Mesenteric fat pad (tissue), 1 donor: ENCODE measurements at places on chromosomes 6 and 20. TPM values are rescaled to one million over a fixed set of nuclear protein-coding genes. Genes with fewer than 3 reads are reported as not detected.

The PKIB gene
- 1.00 TPM for total RNA-seq

The PROKR2 gene
- total RNA-seq, result not detected

The STX11 gene
- total RNA-seq, result 32.7 TPM

The AIG1 gene
- 46.4 TPM for total RNA-seq

The IMPG1 gene
- not detected for total RNA-seq

The DCDC2 gene
- not detected for total RNA-seq

DNA sequence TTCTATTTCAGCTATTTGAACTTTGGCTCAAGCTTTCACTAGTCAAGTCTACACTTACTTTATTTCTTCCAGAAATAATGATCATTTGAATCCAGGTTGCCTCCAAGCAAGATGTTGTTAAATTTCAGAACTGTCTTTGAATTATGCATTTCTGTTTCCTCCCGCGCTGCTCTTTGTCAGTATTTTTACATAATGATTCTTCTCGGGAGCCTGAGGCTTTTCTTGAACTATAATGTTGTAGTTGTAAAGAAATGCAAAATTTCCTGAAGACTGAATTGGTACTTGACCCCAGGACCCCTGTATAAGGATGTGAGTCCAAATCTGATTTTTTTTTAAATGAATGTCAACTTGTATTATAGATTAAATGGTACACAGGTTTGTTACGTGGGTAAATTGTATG lies 80.4 kb downstream of the ARMC2 start:
- DNase-seq, result no peak

GRCh38 chr20:1766731-1767130 lies 109.2 kb upstream of the SIRPG start:
- no peak for DNase-seq

DNA sequence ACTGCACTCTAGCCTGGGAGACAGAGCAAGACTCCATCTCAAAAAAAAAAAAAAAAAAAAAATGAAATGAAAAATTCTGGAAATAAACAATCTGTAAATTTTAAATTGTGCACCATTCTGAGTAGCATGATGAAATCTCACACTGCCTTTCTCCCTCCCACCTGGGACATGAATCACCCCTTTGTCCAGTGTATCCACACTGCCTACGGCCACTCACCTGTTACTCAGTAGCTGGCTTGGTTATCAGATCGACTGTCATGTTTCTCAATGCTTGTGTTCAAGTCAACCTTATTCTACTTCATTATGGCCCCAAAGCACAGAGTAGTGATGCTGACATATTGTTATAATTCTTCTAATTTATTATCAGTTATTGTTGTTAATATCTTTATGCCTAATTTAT lies 58.7 kb upstream of the MTHFD1L start:
- DNase-seq, result no peak

The TPBG gene
- 15.0 TPM for total RNA-seq

DNA sequence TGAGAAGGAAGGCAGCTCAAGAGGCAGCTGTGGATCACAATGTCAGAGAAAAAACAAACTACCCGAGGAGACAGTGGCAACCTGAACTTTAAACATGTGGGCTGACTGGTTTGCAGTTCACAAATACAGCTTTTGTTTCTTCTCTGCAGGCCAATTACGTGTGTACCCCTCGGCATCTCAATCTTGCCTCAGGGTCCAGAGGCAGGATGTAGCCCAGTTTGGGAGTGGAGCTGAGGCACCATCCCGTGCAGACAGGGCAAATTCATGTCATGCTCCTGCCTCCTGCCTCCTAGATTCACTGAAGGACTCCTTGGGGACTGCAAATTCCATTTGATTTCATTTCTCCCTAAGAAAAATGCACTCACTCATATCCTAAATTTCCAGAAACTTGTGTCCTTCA lies 94.2 kb upstream of the KCNK16 start:
- no peak for DNase-seq

The MC3R gene
- not detected for total RNA-seq

The FAM217A gene
- total RNA-seq, result not detected

- DNase-seq, result no peak
Measured at GRCh38 chr20:19662637-19662995, 95.4 kb upstream of the RIN2 start.

GRCh38 chr6:165497472-165497871 lies 165.6 kb downstream of the PDE10A start:
- no peak for DNase-seq

GRCh38 chr6:4489538-4489937 lies 286.7 kb upstream of the CDYL start:
- DNase-seq, result no peak

The MYB gene
- total RNA-seq, result 0.16 TPM

DNA sequence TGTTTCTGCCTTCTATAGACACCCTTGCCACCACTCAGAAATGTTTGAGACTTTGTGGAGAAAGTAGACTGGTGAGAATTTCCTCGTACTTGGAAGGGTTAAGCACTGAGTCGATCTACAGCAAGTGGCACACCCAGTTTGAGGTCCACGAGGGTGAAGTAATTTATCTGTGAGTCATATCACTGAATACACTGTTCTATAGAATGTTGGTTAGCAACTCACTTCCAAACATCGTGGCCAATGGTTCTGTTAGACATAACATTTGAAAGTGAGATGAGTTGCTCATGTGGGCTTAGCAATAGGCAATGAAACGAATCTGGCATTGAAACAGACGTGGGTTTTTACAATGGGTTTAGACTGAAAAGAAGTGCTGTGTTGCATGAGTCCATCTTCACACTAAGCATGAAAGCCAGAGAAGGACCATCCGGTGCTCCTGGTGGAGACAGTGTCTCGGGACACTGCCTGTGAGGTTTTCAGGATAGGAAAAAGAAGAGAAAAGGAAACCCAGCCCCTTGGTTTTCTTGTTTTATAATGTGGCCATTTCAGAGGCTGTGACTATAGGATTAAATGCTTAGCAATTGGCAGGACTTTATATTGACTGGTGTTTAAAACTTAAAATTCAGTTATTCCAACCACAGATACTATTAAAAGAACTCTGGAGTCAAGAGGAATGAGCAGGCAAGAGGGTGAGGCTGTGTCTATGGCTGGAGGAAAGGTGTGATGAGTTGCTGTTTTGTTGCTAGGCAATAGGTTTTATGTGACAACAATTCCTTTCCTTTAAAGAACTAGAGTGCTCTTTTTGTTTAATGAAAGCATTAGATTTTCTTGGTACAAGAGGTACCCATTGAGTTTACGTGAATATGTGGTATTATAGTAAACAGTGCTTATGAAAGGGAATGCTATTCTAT lies 31.0 kb upstream of the EZR start:
- DNase-seq, result no peak

The TRIM15 gene
- not detected for total RNA-seq

- no peak for DNase-seq
Measured at GRCh38 chr6:138007014-138007472, 100.2 kb downstream of the PERP start.

GRCh38 chr6:98641949-98642719 lies 192.2 kb upstream of the POU3F2 start:
- DNase-seq, result no peak

The SLC22A16 gene
- total RNA-seq, result 1.4 TPM

The ULBP3 gene
- total RNA-seq, result 3.0 TPM

DNA sequence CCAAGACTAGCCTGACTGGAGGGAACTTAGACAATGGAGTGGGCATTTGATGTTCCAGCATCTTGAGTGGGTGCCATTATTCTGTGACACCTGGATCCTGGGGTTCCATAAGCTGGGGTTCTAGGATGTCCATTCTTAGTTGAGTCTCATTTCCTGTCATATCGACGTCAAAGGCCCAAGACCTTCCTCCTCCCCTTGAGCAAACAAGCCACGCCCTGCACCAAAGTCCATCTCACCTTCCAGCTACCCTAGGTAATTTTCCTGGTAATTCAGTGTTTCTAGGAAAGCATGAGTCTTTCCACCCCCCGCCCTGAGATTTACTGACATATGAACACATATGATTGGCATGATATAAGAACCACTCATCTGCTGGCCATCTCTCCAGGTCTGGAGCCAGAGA lies at the start of gene TRIM40:
Gene TRIM40, plus strand, starts transcription at position 384 of the 400 bp plus-strand sequence. CDS start 897 bp downstream, outside the sequence.
- no peak for DNase-seq

- DNase-seq, result no peak
Measured at GRCh38 chr6:136148523-136148922, 101.6 kb downstream of the MTFR2 start.

The ZBP1 gene
- 0.26 TPM for total RNA-seq

DNA sequence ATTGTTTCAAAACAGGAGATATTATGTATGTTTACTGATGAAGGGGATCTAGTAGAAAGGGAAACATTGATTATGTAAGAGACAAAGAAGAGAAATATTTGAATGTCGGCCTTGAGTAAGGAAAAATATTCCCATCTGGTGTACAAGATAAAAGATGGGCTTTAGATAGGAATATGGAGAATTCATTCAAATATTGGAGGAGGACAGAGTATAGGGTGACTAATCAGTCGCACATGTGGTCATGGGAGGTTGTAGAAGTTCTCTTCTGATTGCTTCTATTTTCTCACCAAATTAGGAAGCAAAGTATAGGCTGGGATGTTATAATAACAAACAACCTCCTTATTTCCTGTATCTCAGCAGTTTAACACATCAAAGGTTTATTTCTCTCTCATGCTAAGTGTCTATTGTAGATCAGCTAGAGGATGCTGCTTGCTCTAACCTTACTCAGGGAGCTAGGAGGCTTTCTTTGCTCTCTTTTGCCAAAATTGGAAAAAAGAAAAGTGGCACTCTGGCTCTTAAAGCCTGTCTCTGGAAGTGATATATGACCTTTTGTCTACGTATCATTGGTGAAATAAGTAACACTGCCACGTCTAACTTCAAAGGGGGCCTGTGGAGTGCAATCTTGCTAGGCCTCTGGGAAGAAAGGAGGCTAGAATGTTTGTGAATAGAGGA lies 1.2 kb upstream of the HDDC2 start:
- DNase-seq, result no peak

The UBE2C gene
- total RNA-seq, result not detected

The EYS gene
- total RNA-seq, result 0.48 TPM

The ACTL10 gene
- total RNA-seq, result 0.93 TPM
